ENCODE measurements at places on chromosomes 4 and X. TPM values are rescaled to one million over a fixed set of nuclear protein-coding genes. Genes with fewer than 3 reads are reported as not detected.

The PRKG2 gene
- 1.4 TPM for total RNA-seq

The UGT2A3 gene
- 0.07 TPM for total RNA-seq

The AFP gene
- total RNA-seq: 1.3 TPM

The ADRA2C gene
- total RNA-seq: 5.9 TPM

The CXCL11 gene
- not detected for total RNA-seq

The LDB2 gene
- not detected for total RNA-seq

The ADH7 gene
- total RNA-seq: not detected

The BRS3 gene
- total RNA-seq: not detected

The INPP4B gene
- total RNA-seq: 3.2 TPM

The CT47A7 gene
- total RNA-seq: not detected

The IL2RG gene
- not detected for total RNA-seq

The ADAM29 gene
- not detected for total RNA-seq

The ARHGAP36 gene
- total RNA-seq: not detected

The SOX3 gene
- total RNA-seq: not detected

The SCFD2 gene
- total RNA-seq: 7.7 TPM

The ZNF182 gene
- 3.5 TPM for total RNA-seq

The NSD2 gene
- 49.7 TPM for total RNA-seq

The TMEM35A gene
- not detected for total RNA-seq

The ASB12 gene
- total RNA-seq: not detected

The F9 gene
- not detected for total RNA-seq

The SASH3 gene
- not detected for total RNA-seq

The HERC5 gene
- total RNA-seq: 4.1 TPM

The GAB1 gene
- total RNA-seq: 2.2 TPM

The CENPI gene
- 13.1 TPM for total RNA-seq

The WDR17 gene
- total RNA-seq: 2.2 TPM

The DAPP1 gene
- not detected for total RNA-seq

The TIGD2 gene
- total RNA-seq: 6.4 TPM

The GBA3 gene
- not detected for total RNA-seq

The TLR2 gene
- total RNA-seq: 1.1 TPM

The HS6ST2 gene
- total RNA-seq: not detected

The ING2 gene
- 9.5 TPM for total RNA-seq

The PDK3 gene
- total RNA-seq: 5.4 TPM

The RNF175 gene
- total RNA-seq: not detected

The MAGEA8 gene
- not detected for total RNA-seq

The CTAG1B gene
- total RNA-seq: not detected

The SERTM2 gene
- not detected for total RNA-seq

The YY2 gene
- total RNA-seq: 2.5 TPM

The TMSB15C gene
- not detected for total RNA-seq

The FMR1NB gene
- not detected for total RNA-seq

The CYBB gene
- not detected for total RNA-seq

The GNRHR gene
- not detected for total RNA-seq

The NAA11 gene
- not detected for total RNA-seq

The C1QTNF7 gene
- total RNA-seq: not detected

The FGFR3 gene
- 2.3 TPM for total RNA-seq

The PARM1 gene
- total RNA-seq: 0.48 TPM

The LPAR4 gene
- not detected for total RNA-seq

The CXCL6 gene
- total RNA-seq: not detected

The PTTG2 gene
- not detected for total RNA-seq

The C4orf54 gene
- not detected for total RNA-seq

The BEND2 gene
- not detected for total RNA-seq

The HSFX1 gene
- 0.43 TPM for total RNA-seq

The BST1 gene
- 17.0 TPM for total RNA-seq

The POLN gene
- 1.1 TPM for total RNA-seq

All from A549 treated with ZK216348 at 1 μM for 4 hours (cell line).